ENCODE measurements at places on chromosomes 1 and 21.

DNA sequence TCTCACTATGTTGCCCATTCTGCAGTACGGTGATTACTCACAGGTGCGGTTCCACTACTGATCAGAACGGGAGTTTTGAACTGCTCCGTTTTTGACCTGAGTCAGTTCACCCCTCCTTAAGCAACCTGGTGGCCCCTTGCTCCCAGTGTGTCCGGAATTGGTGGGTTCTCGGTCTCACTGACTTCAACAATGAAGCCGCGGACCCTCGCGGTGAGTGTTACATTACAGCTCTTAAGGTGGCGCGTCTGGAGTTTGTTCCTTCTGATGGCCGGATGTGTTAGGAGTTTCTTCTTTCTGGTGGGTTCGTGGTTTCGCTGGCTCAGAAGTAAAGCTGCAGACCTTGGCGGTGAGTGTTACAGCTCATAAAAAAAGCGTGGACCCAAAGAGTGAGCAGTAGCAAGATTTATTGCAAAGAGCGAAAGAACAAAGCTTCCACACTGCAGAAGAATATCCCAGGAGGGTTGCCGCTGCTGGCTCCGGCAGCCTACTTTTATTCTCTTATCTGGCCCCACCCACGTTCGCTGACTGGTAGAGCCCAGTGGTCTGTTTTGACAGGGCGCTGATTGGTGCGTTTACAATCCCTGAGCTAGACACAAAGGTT, 17.6 kb upstream of the PARP1 start:
- no peak for DNase-seq

GRCh38 chr1:200128944-200129879, 101.7 kb downstream of the NR5A2 start:
- no peak for DNase-seq

DNA sequence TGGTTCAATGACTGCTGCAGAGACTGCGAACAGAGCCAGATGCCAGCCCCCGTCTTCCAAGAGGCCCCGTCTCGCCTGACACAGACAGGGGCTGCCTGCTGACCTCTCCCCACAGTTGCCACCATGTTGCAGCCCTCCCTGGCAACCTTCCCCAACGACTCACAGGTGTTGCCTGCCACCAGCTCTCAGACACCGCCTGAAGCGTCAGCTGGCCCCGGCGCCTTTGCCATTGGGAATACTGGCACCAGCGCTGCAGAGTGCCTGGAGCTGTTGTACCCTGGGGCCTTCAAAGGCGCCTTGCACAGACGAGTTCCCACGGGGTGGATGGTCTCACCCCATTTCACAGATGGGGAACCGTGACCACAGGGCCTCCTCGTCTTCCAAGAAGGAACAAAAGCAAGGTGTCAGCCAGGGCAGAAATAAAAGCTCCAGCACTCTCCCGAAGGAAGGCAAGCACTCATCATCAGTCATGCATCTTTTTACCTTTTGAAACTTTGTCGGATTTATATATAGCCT, 167.0 kb downstream of the ADSS2 start:
- DNase-seq = no peak

- DNase-seq = no peak
Observed at GRCh38 chr1:67626861-67627235, 58.2 kb upstream of the GADD45A start.

GRCh38 chr1:175968486-175969172, 225.2 kb upstream of the TNR start:
- no peak for DNase-seq

DNA sequence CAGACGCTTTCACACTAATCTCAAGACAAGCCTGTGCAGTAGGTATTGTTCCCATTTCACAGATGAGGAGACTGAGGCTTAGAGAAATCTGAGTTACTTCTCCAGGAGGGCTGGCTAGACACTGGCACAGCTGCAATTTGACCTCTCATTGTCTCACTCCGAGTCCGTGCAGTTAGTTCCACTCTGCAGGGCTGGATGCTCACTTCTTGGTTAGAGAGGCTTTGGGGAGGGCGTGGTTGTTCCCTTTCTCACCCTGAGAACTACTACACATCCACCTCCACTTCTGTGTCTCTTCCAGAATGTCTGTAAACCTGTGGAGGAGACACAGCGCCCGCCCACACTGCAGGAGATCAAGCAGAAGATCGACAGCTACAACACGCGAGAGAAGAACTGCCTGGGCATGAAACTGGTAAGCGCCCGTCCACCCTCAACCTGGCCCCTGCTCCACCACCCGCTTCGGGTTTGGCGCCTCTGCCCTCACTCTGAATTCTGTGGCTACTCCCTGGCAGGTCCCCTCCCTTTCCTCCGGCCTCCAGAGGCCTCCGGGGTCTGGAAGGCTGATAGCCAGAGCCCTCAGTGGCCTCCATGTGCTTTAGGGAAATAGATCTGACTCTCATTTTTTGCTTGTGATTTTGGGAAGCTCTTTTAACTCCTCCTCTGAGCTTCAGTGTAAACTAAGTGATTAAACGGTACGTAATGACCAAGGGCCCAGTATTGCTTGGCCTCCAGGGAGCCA, 29.1 kb downstream of the EIF2D start:
- no peak for DNase-seq

DNA sequence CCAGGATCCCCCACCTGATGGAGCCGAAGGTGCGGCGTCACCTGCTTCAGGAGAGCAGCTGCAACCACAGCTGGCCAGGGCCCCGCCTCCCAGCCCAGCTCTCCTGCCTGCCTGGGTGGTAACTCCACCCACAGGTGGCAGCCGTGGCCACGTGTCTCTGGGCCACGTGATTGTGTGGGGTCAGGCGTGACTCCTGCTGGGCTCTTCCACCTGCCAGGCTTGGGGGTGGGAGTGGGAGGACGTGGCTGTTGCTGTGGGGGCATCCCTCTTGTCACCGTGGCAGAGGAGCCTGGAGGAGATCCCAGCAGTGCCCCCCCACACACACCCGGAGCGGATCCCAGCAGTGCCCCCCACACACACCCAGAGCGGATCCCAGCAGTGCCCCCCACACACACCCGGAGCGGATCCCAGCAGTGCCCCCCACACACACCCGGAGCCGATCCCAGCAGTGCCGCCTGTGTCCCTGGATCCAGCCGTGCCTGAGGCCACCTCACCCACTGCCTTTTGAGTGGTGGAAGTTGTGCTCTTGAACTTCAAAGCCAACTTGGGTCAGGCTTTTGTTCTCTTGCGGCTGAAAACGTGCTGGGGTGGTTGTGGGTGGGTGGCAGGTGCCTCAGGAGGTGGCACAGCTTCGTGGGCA, 32.2 kb downstream of the POFUT2 start:
- DNase-seq = no peak

GRCh38 chr1:230632273-230632873, 9.9 kb upstream of the COG2 start:
- peak; percentile 40 for DNase-seq

DNA sequence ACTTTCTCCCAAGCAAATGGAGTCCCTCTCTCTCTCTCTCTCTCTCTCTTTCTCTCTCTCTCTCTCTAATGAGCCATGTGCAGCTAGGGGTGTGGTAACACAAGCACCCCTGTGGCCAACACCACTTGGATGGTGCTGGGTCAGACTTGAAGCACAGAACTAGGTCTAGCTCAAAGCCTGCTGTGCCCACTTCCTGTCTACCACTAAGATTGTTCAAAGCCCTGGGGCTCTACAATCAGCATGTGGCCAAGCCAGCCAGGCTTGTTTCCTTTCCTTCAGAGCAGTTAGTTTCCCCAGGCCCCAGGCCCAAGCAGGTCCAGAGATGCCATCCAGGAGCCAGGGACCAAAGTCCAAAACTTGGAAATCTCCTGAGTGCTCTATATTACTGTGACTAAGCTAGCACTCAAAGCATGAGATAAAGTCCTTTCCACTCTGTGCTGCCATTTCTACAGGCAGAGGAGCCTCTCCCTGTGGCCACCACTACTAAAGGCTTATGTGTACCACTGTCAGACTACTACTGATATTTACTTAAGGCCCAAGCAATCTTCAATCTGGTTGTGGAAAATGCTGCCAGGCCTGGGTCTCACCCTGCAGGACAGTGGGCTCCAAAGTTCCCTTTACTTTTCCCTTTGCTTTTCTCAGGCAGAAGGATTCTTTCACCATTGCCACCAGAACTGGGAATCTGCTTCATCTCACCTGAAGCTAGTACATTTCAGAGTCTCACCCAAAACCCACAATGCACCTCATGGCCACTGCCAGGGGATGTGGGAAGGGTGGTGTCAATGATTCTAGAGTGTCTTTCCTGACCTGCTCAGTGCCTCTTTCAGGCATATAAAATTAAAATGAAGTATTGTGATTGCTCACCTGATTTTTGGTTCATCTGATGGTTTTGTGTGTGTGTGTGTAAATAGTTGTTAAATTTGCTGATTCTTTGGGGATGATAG, 999.5 kb downstream of the NCAM2 start:
- no peak for DNase-seq

- no peak for DNase-seq
Observed at GRCh38 chr1:113904293-113904673, 316 bp downstream of the AP4B1 start.

DNA sequence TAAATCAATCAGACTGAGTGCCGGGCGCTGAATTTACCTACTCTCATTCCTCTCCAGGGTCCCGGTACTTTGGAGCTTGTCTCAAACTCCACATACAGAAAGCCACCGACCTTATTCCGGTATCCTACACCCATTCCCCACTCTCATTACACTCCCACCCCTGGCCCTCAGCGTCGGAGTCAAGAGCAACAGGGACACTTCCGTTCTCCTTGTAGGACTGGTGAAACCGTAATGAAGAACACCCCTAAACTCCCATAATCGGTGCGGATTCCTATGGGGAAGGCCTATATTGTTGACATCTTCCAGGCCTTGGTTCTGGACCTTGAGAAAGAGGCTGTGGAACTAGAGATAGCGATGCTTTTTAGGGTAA, 798 bp downstream of the ZBED6 start:
- DNase-seq = peak; percentile 50

GRCh38 chr1:241115784-241116183, 241.2 kb downstream of the RGS7 start:
- DNase-seq = no peak

- DNase-seq = no peak
Observed at GRCh38 chr1:183812128-183812527, 7.2 kb downstream of the RGL1 start.

- no peak for DNase-seq
Observed at GRCh38 chr1:108708691-108709660, 3.7 kb upstream of the FNDC7 start.

GRCh38 chr1:209191262-209191634, 392.3 kb upstream of the CAMK1G start:
- DNase-seq = no peak
